ENCODE measurements at places on chromosomes 3 and 15.

GRCh38 chr3:43970920-43971319, 270.8 kb upstream of the TOPAZ1 start:
- DNase-seq: no peak

DNA sequence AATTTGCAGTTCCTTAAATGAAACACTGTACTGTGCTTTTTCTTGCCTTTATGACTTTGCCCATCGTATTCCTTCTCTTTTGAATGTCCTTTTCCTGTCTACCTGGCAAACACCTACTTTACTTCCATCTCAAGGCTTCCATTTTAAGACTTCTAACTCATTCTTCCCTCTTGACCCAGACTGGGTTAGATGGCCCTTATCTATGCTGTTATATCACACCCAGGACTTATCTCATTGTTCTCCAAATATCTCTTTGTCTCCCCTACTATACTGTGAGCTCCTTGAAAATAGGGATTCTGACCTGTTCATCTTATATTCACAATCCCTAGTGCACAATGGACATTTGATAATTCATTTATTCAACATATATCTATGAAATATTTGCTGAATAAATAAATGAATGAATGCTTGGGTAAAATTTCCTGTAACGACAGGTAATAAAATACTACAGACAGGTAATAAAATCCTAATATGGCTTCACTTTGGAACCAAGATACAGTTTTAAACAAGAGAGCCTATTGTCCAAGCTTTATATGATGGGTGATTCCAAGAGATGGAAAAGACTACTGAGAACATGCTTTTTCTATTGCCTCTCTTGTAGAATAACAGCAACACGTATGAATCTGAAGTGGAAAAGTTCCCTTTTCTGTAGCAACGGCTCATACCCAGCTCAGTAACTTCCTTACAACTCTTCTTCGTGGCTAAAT, 22.7 kb downstream of the EFL1 start:
- no peak for DNase-seq

- no peak for DNase-seq
These were observed 95.6 kb downstream of the FBLN2 start for GRCh38 chr3:13644341-13645117.

GRCh38 chr15:54812383-54812782, 384.4 kb downstream of the RSL24D1 start:
- DNase-seq: no peak

DNA sequence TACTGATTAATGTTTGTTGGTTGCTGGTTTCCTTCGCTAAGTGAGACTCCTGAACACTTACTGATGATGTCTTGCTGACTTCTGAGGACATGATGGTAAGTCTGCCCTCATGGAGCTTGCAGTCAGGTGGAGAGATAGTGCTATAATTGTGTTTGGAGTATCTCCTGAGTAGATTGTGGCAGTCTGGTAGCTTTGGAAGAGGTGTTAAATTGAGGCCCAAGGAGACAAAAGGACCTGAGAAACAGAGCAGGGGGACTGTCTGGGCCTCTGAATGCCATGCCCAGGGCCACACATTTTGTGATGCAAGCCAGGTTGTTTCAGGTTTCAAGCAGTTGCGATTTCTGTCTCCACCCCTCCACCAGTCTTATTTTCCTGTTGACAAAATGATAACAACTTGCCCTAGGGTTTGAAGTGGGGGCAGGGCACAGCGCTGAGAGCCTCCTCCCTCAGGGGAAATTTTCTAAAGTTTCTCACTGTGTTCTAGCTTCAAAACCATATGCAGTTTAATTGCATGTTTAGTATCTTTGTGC, 16.7 kb downstream of the SMAD3 start:
- peak; percentile 81 for DNase-seq

- DNase-seq: no peak
These were observed 59.5 kb downstream of the TP63 start for GRCh38 chr3:189690672-189691071.

- DNase-seq: no peak
These were observed 244.4 kb downstream of the EDEM1 start for GRCh38 chr3:5431811-5432378.

DNA sequence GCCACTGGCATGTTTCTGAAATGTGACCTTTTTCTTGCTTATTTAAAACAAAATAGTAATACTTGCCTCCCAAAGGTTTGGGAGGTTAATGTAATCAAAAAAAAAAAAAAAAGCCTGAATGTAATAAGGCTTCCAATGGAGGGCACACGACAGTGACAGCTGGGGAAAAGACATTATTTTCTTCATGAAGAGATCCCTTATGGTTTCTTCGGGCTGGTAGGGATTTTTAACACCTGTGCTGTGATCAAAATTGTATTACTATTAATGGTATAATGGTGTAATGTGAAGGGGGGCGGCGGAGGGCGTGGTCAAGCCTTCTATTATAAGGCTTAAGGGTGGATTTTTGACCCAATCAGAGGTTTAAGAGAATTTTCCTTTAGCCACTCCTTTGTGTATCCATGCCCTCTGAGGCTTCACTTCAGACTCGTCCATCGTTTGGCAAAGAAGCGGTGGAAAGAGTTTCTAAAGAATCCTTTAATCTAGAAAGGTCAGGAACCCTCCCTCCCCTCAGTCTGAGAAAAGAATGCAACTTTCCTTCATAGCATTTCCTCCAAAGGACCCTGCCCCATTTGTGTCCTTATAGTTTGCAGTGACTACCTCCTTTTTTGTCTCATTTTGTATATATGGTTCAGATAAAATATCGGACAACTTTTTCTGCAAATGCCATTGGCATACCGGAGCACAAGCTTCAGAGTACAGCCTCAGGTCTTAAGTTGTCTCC, 89.5 kb upstream of the CHD2 start:
- DNase-seq: peak; percentile 37

GRCh38 chr3:115728013-115728412, 104.7 kb downstream of the GAP43 start:
- DNase-seq: no peak

- DNase-seq: no peak
These were observed 44.5 kb upstream of the CCDC80 start for GRCh38 chr3:112685420-112685819.

GRCh38 chr15:85151861-85152260, 170.2 kb downstream of the PDE8A start:
- no peak for DNase-seq

- DNase-seq: no peak
These were observed 62.3 kb downstream of the PPARG start for GRCh38 chr3:12351145-12351544.

DNA sequence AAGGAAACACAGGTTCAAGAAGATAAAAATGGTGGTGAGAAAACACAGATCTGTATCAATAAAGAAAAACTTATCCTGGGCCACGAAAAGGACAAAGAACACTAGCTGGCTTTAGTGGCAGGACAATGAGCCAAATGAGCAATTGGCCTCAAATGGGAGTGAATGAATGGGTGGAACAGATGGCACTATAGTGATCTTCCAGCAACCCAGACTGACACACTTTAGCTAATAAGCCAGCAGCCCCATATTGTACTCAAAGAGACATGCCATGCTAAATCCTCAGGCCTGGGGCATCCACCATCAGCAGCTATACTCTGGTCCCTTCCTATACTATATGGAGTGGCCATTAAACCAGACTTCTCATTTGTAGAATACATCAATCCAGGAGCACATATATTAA, 60.0 kb upstream of the GADL1 start:
- DNase-seq: no peak

- peak; percentile 60 for DNase-seq
These were observed 16.3 kb upstream of the JMJD7 start for GRCh38 chr15:41811432-41812195.

GRCh38 chr3:30712991-30713390, 106.6 kb downstream of the TGFBR2 start:
- no peak for DNase-seq

- no peak for DNase-seq
These were observed 75.7 kb upstream of the FXR1 start for GRCh38 chr3:180836766-180837165.

GRCh38 chr3:55476515-55476914, 10.6 kb downstream of the WNT5A start:
- DNase-seq: no peak

DNA sequence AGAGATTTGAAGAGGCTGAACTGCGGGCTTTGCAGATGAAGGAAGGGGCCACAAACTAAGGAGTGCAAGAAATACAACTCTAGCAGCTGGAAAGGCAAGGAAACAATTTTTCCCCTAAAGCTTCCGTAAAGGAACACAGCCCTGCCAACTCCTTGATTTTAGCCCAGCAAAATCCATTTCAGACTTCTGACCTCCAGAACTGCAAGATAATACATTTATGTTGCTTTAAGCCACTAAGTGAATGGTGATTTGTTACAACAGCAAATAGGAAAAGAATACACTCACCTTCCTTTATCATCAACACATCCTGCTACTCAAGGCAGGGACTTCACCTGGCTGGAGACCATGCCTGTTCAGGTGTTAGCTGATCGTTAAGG, 119.3 kb upstream of the NR2E3 start:
- no peak for DNase-seq

DNA sequence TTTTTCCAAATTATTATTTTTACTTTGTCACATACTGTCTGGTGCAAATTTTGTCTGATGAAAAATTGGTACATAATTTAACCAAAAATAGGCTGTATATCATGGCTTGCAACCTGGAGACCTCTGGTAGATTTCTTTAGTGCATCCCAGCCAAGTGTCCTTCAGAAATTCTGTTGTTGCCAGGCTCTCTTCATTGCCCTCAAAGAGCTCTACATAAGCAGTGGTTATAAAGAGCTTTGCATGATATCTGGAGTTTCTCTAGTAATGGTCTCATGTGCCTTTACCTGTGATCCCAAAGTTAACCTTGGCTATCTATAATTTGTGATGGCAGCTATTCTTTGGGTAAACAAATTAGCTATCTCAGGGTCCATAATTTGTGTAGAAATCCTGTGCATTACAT, 157.7 kb downstream of the MBNL1 start:
- DNase-seq: no peak

- no peak for DNase-seq
These were observed 16.5 kb downstream of the KLHL25 start for GRCh38 chr15:85778107-85778776.

DNA sequence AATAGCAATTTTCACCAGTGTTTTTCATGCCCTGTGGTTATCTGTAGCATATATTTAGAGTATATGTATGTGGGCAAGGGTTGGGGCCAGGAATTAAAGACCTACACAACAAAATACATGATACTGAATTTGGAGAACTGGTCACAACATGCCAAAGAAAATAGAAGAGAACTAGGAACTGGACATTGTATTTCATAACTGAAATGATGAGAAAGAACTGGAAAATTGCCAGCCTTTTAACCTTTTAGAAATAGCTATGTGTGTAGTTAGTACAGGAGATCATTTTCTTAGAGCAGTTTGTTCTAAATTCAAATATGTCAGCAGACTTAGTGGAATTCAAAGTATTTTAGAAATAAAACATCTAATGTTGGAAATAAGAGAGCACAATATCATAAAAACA, 227.1 kb upstream of the CGNL1 start:
- no peak for DNase-seq

DNA sequence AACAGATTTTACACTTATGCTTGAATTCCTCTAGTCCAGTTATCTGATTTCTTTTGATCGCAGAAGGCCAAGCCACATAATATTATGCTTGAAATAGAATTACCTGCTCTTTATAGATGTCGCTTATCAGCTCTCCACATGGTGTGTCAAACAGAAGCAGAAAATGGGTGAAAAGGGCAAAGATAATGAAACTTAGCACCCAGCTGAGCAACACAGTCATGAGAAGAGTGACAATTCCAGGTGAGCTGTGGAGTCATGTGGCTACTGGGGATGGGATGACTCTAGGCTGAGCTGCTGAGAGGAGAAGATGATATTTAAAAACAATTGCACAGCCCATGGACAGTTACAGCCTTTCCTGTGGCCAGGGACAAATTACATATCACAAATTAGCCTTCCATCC, 398.7 kb upstream of the PDZRN3 start:
- DNase-seq: no peak

DNA sequence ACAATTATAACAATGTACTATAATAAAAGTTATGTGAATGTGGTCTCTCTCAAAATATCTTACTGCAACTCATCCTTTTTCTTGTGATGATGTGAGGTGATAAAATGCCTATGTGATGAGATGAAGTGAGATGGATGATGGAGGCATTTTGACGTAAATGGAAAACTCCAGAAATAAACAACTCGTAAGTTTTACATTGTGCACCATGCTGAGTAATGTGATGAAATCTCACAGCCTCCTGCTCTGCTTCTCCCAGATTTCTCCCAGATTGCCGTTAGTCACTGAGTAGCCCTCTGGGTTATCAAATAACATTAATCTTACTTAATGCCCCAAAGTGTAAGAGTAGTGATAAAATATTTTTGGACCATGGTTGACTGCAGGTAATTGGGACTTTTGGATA, 64.8 kb upstream of the SLCO2A1 start:
- no peak for DNase-seq

- DNase-seq: no peak
These were observed 471.2 kb downstream of the MFSD1 start for GRCh38 chr3:159273070-159273469.

DNA sequence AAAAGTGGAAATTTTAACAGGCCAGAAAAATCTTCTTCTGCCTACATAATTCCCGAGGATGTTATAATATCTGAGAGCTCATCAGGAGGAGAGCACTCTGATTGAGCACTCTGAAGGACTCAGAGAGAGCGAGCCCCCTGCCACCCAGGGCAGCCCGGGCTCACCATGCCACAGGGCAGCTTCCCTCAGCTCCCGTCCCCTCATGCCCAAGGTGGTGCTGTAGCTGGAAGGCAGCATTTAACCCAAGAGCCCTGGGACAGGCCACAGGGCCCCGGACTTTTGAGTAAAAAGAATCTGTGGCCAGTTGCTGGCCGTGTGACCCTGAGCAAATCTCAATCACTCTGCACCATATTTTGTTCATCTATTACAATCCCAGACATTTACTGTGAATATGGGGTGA, 23.5 kb upstream of the RAD18 start:
- DNase-seq: no peak

GRCh38 chr15:50873935-50874361, 34.5 kb upstream of the AP4E1 start:
- DNase-seq: no peak

DNA sequence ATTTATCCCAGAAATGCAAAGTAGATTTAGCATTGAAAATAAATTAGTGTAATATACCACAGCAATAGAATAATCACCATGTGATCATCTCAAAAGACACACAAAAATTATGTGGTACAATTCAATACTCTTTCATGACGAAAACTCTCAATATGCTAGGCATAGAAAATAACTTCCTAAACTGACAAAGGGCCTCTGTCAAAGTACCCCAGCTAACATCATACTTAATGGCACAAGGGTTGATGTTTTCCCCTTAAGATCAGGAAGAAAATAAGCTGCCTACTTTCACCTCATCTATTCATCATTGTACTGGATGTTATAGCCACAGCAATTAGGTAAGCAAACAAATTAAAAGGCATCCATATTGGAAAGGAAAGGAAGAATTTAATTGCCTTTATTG, 22.7 kb upstream of the NIPA2 start:
- DNase-seq: no peak

GRCh38 chr3:136913168-136913567, 44.6 kb upstream of the IL20RB start:
- DNase-seq: no peak

- DNase-seq: no peak
These were observed at the start of gene ANKUB1 for GRCh38 chr3:149792452-149793270. ANKUB1 (minus strand) TSS chr3:149792554; CDS start chr3:149792366, 188 bp downstream.
